ENCODE measurements at places on chromosomes 5 and 9.

- no peak for DNase-seq
Observed at GRCh38 chr5:12162863-12163262, 258.6 kb upstream of the CTNND2 start.

- DNase-seq = no peak
Observed at GRCh38 chr5:177600508-177601018, 631 bp downstream of the B4GALT7 start.

- DNase-seq = no peak
Observed at GRCh38 chr5:128965011-128965637, at the start of gene SLC27A6. TSS of gene SLC27A6 (plus strand) at chr5:128965488. CDS start at chr5:128966138, 650 bp downstream.

GRCh38 chr5:59713498-59713844 lies 180.1 kb downstream of the PDE4D start:
- DNase-seq = no peak

GRCh38 chr9:112037281-112038016 lies 137.6 kb downstream of the SUSD1 start:
- no peak for DNase-seq

DNA sequence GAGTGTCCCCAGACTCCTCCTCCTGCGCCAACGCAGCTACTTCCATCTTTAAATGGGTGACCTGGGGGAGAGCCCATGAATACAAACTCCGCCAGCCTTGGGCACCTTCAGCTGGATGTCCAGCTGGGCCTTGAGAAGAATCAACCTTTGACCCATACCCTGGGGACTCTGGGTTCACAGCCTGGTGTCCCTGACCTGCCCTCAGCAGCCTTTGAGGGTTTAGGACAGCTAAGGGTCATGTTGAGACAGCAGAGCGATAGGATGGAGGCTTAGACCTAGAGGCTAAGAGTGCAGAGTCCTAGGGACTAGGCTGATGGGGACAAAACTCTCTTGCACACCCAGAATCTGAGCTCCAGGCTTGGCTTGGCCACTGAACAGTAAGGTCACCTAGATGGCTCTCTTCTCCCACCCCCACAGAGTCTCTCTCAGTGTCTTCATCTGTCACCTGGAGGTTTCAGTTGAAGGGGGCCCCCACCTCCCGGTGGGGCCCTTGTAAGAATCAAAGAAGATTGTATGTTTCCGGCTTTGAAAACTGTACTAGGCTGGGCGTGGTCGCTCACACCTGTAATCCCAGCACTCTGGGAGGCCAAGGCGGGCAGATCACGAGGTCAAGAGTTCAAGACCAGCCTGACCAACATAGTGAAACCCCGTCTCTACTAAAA lies 6.7 kb upstream of the AQP3 start:
- no peak for DNase-seq

GRCh38 chr5:522116-522515 lies 2.1 kb downstream of the SLC9A3 start:
- DNase-seq = no peak

- no peak for DNase-seq
Observed at GRCh38 chr5:147874910-147875367, 3.6 kb upstream of the SCGB3A2 start.

DNA sequence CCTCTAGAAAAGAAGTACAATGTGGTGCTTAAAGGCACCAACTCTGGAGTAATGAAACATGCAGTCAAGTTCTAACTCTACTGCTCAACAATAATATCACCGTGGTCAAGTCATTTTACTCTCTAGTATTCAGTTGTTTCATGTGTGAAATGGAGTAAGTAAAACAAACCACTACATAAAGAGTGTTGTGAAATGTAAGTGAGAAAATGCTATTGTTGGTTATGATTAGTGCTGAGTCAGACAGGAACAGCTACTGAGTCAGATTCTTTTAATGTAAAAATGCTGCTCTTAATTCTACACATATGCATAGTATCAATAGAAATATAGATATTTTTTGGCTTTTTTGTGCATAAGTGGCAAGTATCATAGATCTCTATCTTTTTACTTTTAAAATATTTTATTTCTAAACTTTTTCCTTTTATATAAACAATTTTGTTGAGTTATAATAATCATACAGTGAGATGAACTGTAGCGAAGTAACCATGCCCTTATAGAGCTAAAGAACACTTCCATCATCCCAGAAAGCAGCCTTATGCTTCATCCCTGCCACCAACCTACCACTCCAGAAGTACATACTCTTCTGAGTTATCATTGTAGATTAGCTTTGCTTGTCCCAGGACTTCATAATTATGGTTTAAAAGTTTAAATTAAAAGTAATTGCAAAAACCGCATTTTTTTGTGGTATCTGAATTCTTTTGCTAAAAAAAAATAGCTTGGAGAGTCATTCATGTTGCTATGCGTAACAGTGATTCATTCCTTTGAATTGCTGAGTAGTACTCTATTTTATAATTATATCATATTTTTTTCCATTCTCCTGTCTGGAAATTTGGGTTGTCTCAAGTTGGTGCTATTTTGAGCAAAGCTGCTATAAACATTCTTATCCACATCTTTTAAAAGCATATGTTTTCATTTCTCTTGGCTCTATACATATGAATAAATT lies 548.2 kb upstream of the CLINT1 start:
- no peak for DNase-seq

GRCh38 chr5:87002485-87002884 lies 265.2 kb upstream of the RASA1 start:
- no peak for DNase-seq

DNA sequence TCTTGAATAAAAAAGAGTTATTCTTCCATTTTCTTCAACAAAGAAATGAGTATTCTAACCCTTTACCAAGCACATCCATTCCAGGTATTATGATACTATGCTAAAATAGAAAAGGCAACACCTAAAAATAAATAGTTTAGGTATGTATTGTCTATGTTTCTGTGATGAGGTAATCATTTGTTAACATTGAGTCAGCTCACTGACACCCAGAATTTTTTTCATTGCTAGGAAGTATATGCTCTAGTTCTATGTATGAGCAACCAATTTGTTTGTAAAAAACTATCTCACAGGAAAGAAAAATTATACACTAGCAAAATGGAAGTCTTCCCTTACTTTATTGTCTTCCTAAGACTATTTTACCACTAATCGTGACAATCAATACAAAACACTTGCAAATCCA lies 615.6 kb upstream of the GRIN3A start:
- no peak for DNase-seq

- no peak for DNase-seq
Observed at GRCh38 chr5:95836544-95836943, 14.0 kb upstream of the GLRX start.

DNA sequence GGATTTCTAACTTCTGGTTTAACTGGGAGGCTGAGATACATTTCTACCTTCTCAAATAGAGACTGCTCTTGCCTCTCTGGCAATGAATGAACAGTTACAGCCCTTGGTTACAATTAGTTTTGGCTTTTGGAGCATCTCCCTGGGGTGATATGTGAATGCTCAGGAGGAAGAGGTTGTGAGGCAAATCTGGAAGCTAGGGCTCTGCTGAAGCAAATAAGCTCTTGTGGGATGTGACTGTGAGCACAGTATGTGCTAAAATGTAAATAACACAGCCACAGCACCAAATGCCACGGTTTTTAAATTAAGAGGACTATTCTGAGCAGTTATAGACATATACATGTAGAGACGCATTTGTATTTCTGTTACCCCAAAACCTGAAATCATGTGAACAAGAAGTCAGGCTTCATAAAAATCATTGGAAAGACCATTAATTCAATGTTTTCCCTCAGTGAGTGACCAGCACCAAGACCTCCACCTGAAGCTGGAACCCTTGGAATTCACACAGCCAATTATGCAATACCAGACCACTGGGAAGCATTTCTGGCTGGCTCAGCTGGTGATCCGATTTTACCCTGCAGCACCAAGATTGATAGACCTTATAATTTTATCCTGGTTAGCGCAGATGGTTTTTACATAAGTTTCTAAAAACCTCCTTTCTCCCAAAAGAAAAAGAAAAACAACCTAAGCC lies 3.0 kb upstream of the SLC44A1 start:
- no peak for DNase-seq

- DNase-seq = no peak
Observed at GRCh38 chr9:13524245-13524644, 244.8 kb upstream of the MPDZ start.

DNA sequence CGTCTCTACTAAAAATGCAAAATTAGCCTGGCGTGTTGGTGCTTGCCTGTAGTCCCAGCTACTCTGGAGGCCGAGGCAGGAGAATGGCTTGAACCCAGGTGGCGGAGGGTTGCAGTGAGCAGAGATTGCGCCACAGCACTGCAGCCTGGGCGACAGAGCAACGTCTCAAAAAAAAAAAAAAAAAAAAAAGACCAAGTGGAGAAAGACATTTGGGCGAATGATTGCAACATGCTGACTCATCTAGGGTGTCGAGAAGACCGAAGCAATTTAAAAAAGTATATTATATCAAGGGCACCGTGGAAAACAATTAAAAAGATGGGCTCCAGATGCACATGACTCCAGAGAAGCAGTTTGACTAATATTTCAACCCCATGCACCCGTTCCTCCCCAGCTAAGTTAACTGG lies 9.2 kb downstream of the KLF4 start:
- DNase-seq = no peak

GRCh38 chr5:36047384-36048160 lies 19.1 kb downstream of the UGT3A2 start:
- DNase-seq = no peak

DNA sequence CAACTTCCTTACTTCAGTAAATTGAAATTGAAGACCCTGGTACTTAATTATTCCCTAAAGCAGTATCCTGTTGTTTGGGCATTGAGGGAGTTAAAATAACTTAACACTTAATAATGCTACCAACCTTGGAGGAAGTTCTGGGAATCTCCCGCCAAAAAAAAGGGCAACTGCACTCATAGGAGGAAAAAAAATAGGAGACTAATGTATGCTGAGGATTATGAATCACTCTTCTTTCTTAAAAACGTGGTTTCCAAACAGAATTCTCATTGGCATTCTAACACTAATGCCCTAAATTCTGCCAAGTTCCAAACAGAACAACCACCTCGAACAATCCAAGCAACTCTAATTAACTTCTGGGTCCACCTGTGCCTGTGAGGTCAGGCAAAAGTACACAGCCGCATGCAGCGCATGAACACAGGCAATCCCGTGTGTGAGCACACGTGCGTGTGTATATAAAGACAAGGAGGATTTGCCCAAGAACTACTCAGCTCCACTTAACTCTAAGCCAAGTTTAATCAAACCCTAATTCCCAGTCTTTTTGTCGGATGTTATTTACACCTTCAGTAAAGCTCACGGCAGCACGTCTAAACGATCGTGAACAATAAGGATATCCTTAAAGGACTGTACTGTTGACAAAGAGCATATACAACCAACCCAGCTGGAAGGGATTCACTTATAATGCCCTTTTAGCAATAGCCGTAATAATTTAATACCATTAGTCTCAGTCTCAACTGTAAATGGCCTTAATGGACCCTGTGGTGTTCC lies 78.4 kb downstream of the EBF1 start:
- no peak for DNase-seq

GRCh38 chr9:86460216-86461002 lies 106.2 kb upstream of the TUT7 start:
- no peak for DNase-seq

- no peak for DNase-seq
Observed at GRCh38 chr9:96293498-96294158, 8.3 kb downstream of the HSD17B3 start.

DNA sequence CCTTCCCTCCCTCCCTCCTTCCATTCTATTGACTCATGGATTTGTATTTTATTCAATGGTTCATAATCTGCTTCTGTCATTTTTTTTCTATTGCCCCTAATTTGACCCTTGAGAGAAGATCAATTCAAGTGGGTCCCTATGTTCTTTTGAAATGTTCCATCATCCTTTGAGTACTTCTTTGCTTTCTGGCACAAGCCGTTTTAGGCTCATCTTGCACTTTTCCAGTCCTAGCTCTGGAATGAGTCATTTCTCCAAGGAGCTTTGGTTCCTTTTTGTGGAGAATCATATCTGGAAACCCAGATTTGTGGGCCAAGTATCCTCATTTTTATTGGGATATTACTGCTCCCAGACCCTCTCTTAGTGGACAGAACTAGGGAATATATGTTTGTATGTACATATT lies 126.8 kb upstream of the PTPN3 start:
- DNase-seq = no peak

DNA sequence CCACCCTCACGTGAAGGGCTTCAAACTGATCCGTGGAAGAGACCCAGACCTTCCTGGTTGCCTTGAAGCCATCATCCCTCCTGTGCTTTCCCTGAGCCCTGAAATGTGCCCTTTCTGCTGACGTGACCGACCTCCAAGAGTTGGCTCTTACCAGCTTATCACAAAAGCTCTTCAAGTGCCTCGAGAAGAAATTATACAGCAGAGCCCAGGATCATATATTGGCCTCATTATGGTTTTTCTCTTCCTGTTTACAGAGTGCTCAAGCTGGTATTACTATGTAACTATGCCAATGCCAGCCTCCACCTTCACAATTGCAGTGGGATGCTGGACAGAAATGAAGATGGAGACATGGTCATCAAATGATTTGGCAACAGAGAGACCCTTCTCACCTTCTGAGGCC lies 66.0 kb downstream of the AOPEP start:
- no peak for DNase-seq

GRCh38 chr9:134273647-134274046 lies 52.6 kb upstream of the RXRA start:
- no peak for DNase-seq

GRCh38 chr9:134536101-134536900 lies 105.3 kb upstream of the COL5A1 start:
- DNase-seq = no peak

- DNase-seq = no peak
Observed at GRCh38 chr5:178306430-178307225, 74.0 kb upstream of the PHYKPL start.

- DNase-seq = no peak
Observed at GRCh38 chr5:73564018-73564417, 1.4 kb downstream of the ANKRA2 start.

DNA sequence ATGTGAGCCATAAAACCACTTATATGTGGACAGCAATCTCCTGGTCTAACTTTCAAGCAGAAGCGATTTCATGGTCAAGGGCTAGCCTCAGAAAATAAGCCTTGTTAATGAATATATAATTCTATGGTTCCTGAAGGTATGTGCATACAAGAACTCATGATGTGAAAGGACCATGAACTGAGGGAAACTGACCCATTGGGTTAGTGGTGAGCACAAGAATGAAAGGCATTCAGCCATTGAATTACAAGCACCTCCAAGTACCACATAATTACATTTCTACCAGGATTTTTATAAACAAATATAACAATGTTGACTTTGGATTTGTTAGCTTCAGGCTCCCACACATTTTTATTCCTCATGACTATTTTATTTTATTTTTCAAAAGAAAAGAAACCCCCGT lies 459.0 kb downstream of the TLE4 start:
- no peak for DNase-seq

Data from head of caudate nucleus (tissue), 42 donors.